ENCODE measurements at places on chromosomes 2 and 18.

GRCh38 chr2:196389670-196390069 lies 218.3 kb upstream of the STK17B start:
- DNase-seq: no peak

DNA sequence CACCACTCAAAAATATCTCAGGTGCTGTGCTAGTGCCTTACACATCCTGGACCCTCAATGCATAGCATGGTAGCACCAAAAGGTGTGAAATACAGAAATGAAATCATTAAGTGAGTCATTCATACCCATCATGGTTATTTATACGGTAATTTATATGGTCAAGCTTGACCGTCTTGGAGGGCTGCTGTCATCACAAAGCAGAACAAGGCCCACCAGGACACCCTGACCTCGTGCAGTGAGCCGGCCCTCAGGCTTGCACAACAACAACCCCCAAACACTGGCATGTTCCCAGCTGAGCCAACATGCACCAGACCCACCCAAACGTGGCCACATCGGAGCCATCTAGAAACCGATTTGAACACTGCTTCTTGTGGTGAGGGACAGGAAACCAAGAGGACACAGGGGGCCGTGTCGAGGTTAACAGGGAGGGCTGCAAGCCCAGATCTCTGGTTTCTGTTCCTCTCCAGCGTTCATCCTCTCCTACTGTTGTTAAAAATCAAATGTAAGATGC lies 378.5 kb upstream of the ID2 start:
- no peak for DNase-seq

DNA sequence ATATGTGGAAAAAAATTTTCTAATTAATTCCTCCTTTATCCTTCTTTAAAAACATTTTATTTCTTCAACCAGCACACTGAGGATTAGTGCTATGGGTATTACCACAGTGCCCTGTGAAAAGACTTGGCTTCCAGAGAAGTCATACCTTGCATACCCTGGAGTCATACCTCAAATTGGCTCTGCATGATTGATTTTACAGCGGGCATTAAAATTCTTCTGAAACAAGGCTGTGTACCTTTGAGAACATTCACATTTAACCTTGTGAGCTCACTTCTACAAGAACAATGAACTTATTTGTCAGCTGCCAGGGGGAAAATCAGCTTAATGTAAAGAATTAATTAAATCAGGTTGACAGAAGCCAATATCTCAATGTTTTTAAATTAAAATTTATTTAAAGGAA lies 44.6 kb downstream of the SLC35F5 start:
- DNase-seq: no peak

DNA sequence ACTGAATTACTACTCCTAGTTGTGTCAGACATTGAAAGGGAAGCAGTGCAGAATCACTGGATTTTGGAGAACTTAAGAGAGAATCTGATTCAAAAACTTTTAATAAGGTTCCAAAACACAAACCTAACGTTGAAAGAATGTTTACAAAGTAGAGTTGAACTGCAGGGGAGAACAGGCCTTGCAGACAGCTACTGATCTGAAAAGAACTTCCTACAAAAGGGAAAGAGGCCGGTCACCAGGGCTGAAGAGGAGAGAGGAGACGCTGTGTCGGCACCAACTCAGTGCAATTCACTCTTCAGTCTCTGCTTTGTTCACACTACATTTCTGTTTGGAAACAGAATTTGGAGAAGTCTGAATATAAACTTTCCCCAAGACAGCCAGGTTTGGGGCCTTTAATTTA lies 124.0 kb downstream of the GAREM1 start:
- DNase-seq: no peak

DNA sequence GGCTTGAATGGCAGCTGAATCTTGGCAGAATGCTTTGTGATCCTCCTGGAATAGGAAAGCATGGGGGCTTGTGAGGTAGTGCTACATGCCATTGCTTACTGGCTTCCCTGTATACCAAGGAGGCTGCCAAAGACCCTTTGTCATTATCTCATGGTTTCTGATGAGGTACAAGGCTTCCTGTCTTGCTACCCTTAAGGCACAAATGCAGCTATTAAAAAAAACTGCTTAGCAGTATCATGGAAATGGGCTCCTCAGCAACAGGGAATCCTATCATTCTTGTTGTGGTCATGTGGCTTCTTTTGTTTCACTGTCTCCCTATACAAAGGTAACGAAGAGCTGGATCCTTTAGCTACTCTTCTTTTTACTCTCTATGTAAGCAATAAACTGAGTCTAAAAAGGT lies 6.6 kb upstream of the KANSL1L start:
- no peak for DNase-seq

DNA sequence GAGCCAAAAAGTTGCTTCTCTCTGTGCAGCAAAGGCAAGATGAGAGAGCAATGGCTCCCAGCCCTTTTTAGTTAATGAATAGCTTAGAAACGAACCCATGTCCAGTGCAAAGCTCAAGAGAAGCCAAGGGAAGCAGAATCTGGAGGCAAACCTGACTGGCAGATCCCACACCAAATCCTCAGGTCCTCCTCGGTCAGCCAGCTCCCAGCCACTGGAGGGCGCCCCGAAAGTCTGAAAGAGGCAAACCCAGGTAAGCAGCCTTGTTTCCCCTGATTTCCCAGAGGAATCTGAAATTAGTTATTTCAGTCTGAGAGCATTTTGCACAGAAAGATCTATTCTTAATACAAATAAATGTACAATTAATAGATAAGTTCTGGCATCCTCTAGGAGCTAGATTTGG lies 71.3 kb upstream of the PID1 start:
- DNase-seq: peak; percentile 76

GRCh38 chr2:171294608-171295007 lies 133.9 kb upstream of the TLK1 start:
- DNase-seq: no peak
